ENCODE measurements at places on chromosomes 16 and 17. TPM values are rescaled to one million over a fixed set of nuclear protein-coding genes. Genes with fewer than 3 reads are reported as not detected.
A peak's percentile ranks its signal among the peaks of the same experiment; 100 is the strongest.

ASPHD1 gene
- 17.9 TPM for total RNA-seq

PDP2 gene
- 23.1 TPM for total RNA-seq

DNA sequence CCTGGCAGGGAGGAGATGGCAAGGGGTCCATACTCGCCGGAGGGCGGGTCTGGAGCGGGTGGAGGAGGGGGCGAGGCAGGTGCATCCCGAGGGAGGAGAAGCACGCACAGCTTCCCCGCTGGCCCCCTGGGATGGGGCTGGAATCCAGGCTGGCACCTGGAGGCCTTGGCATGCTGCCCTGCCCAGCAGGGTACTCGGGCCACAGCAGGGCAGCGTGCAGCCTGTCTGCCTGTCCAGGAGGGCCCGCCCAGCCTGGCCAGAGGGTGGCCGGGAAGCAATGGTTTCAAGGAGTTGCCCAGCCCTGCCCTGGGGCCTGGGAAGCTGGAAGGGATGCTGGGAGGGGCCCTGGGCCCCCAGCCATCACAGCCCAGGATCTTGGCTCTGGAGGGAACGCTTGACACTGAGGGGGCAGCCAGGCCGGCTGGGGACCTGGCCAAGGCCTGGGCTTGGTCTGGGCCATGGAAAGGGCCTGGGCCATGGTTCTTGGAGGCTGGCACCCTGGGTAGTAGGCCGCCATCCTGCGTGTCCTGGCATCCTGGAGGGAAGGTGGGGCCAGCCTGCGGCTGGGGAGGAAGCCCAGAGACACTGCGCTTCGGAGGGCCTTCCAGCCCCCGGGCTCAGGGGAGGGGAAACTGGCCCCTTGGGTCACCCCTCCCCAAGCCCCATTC, 1.1 kb downstream of the GLIS2 start:
- DNase-seq = no peak
- H3K36me3 ChIP-seq = no peaks in the 10 kb centered on the region
- H3K27ac ChIP-seq = no peak overlapping the region
- H3K4me1 ChIP-seq = 0 out of 2 replicates have a peak, but pooled peaks cover 3% of the 10 kb centered on the region

SOX15 gene
- total RNA-seq = 7.7 TPM

DNA sequence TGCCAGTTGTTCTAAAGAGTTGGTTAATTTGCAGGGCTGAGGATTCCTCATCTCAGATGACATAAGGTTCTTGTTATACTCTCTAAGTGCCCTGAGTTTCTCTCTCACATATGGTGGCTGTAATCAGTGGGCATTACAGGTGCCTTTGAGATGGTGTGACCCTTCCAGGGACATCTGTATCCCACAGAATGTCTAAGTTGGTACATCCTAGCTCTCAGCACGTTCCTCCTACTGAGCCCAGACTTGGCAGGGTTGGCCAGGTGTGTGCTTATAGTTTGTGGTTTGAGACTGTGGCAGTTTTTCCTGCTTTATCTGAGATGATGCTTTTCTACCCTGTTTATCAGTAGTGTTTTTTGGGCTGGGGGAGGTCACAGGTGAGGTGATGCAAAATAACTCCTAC, 36.3 kb downstream of the SPECC1 start:
- no peak for DNase-seq
- peaks cover 2% of the 10 kb centered on the region for H3K4me1 ChIP-seq
- H3K27ac ChIP-seq = no peak overlapping the region
- no peaks in the 10 kb centered on the region for H3K27me3 ChIP-seq
- H3K4me3 ChIP-seq = no peak overlapping the region

- no peaks in the 10 kb centered on the region for H3K27me3 ChIP-seq
- H3K36me3 ChIP-seq = peaks cover 31% of the 10 kb centered on the region
- no peak overlapping the region for H3K27ac ChIP-seq
- H3K4me3 ChIP-seq = no peak overlapping the region
These were observed 59.6 kb downstream of the ZZEF1 start for GRCh38 chr17:4083187-4083586.

GRCh38 chr17:32741381-32741780, 135.5 kb downstream of the MYO1D start:
- no peak overlapping the region for H3K4me3 ChIP-seq
- no peak overlapping the region for H3K27ac ChIP-seq
- H3K36me3 ChIP-seq = no peaks in the 10 kb centered on the region
- no peaks in the 10 kb centered on the region for H3K27me3 ChIP-seq
- no peaks in the 10 kb centered on the region for H3K4me1 ChIP-seq

DNA sequence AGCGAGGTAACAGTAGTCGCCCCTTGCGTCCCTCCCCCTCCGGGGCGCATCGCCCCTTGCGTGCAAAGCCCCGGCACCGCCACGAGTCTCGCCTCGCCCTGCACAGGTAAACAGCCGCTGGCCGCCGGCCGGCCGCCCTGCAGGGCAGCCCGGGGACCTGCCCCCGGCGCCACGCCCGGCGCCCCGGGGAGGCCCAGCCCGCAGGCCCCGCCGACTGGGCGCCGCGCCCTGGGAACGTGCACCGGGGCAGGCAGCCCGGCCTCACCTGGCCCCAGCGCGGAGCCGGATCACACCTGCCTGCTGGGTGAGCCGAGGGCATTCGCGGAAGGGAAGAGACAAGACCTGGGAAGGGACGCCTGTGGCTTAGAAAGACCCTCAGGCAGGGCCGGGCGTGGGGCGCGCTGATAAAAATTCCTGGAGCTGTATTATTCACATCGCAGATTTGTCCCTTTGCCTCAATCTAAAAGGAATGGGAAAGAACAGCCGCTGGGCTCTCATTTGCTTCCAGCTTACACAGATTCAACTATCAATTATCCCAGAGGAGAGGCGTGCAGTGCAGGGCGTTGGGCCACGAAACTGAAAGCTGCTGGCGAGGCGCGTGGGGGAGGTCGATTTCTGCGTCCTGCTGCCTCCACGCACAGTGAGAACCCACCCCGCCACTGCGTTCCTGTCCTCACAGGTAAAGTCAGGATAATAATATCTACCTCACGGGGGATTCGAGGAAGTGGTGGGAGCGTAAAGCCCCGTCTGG, 451.9 kb downstream of the SLC39A11 start:
- H3K4me1 ChIP-seq = no peaks in the 10 kb centered on the region
- H3K27ac ChIP-seq = no peak overlapping the region
- H3K4me3 ChIP-seq = no peak overlapping the region

DNA sequence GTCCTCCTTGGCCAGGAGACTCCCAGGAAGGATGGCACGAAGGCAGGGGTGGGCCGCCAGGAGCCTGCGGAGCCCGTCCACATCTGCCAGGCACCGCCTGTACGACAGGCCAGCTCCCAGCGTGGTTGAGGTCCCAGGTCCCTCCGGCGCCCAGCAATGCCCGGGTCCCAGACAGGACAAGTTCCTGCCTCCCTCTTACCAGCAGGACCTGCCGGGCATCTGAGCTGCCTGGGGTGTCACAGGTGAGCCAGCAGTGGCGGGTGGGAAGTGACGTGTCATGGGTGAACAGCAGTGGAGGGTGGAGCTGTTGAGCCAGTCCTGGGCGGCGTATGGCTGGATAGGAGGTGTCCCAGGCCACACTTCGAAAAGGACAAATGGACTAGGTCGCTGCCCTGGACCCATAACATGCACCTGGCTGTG, 15.7 kb upstream of the BAHCC1 start:
- DNase-seq = no peak
- no peak overlapping the region for H3K4me3 ChIP-seq
- no peaks in the 10 kb centered on the region for H3K4me1 ChIP-seq
- no peak overlapping the region for H3K27ac ChIP-seq

- no peaks in the 10 kb centered on the region for H3K4me1 ChIP-seq
- H3K4me3 ChIP-seq = peak overlapping the region; percentile 82
- H3K27me3 ChIP-seq = no peaks in the 10 kb centered on the region
- no peak overlapping the region for H3K27ac ChIP-seq
- peak; percentile 37 for DNase-seq
These were observed 76.7 kb downstream of the CHD9 start for GRCh38 chr16:53131363-53132071.

GRCh38 chr17:72687886-72688285, 404.6 kb downstream of the SLC39A11 start:
- no peak for DNase-seq
- no peaks in the 10 kb centered on the region for H3K27me3 ChIP-seq
- H3K36me3 ChIP-seq = peaks cover 2% of the 10 kb centered on the region
- no peaks in the 10 kb centered on the region for H3K4me1 ChIP-seq

REXO5 gene
- 6.7 TPM for total RNA-seq

GRCh38 chr17:74028354-74029116, 174.9 kb upstream of the RPL38 start:
- DNase-seq = no peak
- H3K36me3 ChIP-seq = no peaks in the 10 kb centered on the region
- peaks cover 4% of the 10 kb centered on the region for H3K4me1 ChIP-seq
- H3K4me3 ChIP-seq = no peak overlapping the region

DNA sequence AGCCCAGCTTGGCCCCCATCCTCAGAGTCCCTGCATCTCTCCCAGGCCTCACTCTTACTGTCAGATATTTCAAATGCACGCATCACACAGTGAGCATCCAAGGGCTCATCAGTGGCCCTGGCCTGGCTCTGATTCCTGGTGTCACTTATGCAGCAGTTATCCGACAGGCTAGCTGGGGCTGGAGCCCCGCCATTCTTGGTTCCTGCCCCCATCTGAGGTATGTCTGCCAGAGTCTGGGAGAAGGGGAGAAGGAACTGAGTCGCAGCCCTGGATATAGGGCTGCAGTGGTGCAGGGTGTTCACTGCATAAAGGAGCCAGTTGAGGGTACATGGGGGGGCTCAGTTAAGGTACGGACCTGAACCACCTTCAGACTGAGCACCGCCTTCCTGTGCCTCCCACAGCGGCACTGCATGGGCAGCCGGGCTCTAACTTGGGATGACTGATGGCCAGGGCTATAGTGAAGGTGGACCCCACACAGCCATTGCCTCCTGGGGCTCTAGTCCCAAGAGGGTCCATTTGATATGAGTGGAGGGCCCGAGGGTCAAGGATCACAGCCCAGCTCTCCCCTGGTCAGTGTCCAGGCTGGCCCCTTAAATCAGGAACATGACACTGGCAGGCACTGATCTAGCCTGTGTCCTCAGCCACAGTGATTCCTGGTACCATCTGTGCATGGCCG, 1.8 kb upstream of the RASD1 start:
- H3K4me3 ChIP-seq = 0 out of 3 replicates have a peak overlapping the region, but pooled peaks have one; percentile 32
- DNase-seq = peak; percentile 23
- H3K36me3 ChIP-seq = no peaks in the 10 kb centered on the region
- peaks cover 8% of the 10 kb centered on the region for H3K27me3 ChIP-seq
